ENCODE measurements at places on chromosomes 12 and 14.

DNA sequence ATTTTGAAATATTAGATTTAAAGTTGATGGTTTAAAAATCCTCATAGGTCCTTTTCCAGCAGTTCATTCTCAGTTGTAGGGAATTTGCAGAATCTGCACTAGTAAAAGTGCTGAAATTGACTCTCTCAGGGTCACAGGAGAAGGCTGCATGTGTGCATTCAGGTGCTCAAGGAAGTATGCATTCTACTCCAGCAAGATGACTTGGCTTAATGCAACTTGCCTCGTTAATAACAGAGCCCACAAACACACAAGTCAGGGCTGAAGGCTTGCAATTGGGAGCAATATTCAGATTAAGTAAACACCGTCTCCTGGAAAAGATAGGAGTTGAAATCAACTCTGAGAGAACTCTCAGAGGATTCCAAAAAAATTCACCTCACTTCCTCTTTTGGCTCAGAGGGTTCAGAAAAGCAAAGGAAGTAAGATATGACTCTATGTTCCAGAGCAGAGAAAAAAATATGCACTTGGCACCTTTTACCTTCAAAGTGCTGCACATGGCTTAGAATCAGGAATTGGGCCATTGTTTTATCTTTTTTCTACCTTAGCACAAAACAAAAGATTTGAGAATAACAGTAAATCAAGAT is 406.3 kb upstream of the DCN start:
- DNase-seq, result no peak

GRCh38 chr12:23559268-23559753 is 390.2 kb downstream of the SOX5 start:
- no peak for DNase-seq

- DNase-seq, result no peak
Measured at GRCh38 chr14:65981192-65981843, 504.9 kb upstream of the CCDC196 start.

- DNase-seq, result no peak
Measured at GRCh38 chr12:93823616-93824391, 146.6 kb downstream of the CRADD start.

GRCh38 chr12:14473707-14474287 is 93.9 kb downstream of the PLBD1 start:
- no peak for DNase-seq

GRCh38 chr12:42143452-42144157 is 1.1 kb downstream of the GXYLT1 start:
- DNase-seq, result peak; percentile 31
